ENCODE measurements at places on chromosomes 16 and 17.

DNA sequence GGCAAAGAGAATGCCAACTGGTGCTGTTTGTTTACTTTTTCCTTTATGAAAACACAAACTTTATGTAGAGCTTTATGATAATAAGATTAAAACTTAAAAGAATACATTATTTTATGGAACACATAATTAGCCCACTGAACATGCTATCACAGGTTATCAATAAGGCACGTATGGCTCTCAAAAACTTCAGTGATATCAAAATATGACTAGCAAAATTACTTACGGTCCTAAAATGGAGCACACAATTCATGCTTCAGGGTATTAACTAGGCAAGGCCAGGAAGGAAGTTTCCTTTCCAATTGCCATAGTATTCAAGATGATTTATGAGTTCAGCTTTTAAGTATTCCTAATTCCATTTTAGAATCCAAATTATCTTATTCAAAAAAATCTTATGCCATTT, 3.6 kb downstream of the RNF43 start:
- DNase-seq = no peak

GRCh38 chr17:40372031-40372430, 7.5 kb upstream of the GJD3 start:
- DNase-seq = no peak

DNA sequence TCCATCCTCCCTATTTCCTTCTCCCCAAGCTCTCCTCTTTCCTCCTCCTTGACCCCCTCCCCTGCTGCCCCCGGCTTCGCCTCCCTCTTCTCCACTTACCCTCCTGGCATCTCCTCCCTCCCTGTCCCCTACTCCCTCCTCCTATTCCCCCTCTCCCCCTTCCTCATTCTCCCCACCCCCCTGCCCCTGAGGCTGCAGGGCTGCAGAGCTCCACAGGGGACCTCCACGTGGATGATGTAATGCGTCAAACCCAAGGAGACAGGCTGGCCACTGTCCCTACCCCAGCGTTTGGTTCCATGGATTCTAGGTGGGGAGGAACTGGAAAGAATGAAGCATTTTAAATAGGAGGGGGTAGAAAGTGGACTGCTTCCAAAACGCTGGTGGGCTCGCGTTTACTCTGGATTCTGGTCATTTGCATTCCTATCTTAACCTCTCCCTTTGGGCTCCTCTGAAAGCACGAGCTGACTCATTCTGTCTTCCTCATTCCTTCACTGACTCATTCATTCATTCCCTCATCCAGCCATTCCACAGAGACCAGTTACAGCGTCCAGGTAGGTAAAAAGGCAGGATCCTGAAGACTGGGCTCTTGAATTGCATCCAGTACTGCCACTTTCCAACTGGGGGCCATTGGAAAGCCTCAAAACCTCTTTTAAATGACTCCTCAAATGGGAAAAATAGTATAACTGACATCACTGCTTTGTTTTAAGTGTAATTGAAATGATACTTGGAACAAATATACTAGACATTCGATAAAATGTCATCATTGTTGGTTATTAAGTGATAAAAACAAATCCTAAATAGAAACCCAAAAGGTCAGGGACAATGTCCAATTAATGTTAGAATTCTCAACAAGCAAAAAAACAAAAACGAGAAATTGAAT, 943 bp upstream of the COTL1 start:
- no peak for DNase-seq

GRCh38 chr16:72247821-72248253, 75.9 kb upstream of the PMFBP1 start:
- no peak for DNase-seq

DNA sequence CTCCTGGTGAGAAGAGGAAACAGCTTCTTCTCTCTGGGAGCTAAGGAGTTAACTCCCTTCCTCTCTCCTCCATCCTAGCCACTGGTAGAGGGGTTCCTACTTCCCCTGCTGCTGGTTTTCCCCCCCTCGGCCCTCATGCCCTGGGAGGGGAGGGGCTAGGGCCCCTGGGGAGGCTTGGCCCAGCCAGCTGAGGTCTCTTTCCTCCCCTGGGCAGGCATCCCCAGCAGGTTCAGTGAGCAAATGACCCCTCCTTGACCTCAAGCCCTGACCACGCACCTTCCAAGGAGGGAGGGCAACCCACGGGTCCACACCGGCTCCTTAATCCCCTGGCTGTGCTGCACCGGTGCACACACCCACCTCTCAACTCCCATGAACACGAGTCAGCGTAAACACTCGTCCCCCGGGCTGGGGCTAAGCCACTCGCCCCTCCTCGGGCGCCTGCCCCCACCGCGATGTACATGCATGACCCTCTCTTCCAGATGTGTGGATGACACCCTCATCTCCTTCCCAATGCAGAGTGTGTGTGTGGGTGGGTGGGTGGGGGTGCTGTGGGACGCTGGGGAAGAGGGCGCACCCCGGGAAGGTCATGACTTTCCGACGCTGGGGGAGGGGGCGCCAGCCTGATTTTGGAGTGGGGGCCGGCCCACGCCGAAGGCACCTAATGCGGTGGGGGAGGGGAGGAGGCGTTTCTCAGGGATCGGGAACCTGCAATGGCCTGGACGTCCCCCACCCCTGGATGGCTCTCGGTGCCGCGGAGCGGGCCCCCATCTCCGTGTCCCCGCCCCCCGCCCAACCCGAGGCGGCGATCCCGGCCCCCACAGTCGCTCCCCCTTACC, 33.7 kb downstream of the SRCIN1 start:
- DNase-seq = no peak

DNA sequence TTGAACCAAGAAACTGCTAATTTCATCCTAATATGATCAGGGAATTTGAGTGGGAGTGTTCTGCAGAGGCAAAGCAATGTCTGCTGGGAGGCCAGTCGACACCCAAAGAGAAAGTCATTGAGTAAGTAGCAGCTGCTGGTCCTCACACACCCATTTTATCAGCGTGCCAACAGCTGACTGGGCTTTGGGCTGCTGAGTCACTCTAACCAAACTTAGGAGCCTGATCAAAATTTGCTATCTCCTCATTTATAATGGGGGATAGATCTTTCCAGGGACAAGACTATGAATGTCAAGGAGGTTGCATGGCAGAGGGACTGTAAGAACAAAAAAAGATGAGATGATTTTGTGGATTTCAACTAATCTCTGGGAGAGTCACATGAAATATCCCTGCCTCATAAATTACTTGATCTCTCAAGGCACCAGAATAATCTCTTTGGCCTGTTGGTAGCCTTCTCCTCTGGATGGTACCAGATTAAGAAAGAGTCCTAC, 32.9 kb downstream of the CPSF4L start:
- no peak for DNase-seq
